ENCODE measurements at places on chromosomes 6 and 20.

DNA sequence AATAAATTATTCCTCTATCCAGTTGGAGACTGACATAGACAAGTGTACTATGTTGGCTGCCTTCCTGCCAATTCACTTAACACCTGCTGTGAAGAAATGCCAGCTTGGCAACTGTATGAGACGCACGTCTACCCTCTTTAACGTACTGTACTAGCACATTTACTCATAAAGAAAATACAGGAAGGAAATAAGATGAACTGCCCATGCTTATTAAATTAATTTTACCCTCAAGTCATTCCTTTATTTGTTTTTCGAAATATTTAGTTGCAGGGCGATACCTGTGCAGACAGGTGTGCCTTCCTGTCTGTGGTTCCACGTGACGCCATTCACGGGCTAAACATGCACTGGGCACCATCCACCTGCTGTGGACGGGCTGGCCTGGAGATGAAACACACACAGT is 52.0 kb downstream of the PSMG4 start:
- no peak for DNase-seq

- peak; percentile 78 for DNase-seq
These were observed at the start of gene SRXN1 for GRCh38 chr20:653110-653589. Gene SRXN1 (minus strand): TSS chr20:653200. CDS start chr20:653185, 15 bp downstream.

DNA sequence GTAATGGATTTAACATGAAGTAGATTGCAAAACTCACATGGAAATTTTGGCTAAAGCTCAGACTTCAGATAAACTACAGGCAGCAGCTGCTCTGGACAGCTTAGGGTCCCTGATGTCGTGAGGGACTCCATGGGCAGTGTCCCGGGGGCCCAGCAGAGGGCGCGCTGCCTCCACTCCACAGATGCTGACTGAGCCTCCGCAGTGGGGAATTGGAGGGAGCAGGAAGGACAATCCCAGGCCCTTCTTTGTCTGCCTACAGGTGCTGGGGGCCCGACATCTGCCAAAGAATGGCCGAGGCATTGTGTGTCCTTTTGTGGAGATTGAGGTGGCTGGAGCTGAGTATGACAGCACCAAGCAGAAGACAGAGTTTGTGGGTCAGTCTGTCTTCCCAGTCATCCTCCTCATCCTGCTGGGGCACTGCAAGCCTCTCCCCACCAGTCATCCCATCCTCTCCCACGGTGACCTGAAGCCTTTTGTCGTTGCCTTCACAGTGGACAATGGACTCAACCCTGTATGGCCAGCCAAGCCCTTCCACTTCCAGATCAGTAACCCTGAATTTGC is 35.9 kb downstream of the PLCG1 start:
- DNase-seq, result peak; percentile 74

GRCh38 chr6:15888798-15889772 is 226.3 kb upstream of the DTNBP1 start:
- no peak for DNase-seq

DNA sequence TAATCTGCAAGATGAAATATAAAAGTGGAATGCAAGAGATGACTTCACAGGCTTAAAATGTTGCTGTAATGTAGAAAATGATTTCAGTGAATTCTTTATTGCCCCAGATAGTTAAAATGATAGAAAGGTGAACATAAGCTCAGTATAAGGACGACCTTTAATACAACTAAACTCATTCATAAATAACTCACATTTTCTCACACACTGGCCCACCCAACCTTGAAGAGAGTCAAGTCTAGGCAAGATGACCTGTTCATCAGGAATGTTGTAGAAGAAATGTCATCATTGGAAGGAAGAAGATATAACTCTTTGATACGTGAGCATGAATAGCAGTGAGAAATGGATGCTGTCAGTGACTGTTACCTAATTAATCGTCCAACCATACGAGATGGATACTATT is 111.1 kb upstream of the SASH1 start:
- no peak for DNase-seq

GRCh38 chr20:48034751-48035150 is 249.5 kb upstream of the SULF2 start:
- no peak for DNase-seq

DNA sequence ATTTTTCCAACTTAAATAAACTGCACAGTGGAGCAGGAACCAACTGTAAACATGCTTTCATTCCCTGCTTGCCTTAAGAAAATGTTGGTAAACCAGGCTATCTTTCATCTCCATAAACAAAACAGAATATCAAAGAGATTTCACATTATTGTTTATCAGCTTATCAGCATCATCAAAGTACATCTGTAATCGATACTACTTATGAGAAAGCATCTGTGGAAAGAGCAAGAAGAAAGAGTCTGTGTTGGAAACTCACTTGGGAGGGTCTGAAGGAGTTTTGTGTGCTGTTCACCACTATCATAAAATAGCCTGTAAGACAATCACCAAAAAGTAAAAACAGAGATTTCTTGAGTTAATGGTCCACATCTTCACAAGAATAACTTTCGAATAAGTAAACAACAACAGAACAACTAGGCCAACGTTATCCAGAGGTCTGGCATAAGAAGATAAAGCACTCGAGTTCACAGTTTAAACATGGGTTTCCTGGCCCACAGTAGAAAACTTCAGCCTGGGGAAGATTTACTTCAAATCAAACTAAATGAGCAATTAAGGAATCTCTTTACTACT is 47.9 kb downstream of the EPB41L2 start:
- no peak for DNase-seq

- DNase-seq, result peak; percentile 37
These were observed 18.5 kb upstream of the C6orf141 start for GRCh38 chr6:49531774-49532569.

- no peak for DNase-seq
These were observed 17.5 kb downstream of the EDEM2 start for GRCh38 chr20:35129647-35130069.

Measured in germinal center (tissue), 1 donor.